ENCODE measurements at places on chromosomes 4 and X.

DNA sequence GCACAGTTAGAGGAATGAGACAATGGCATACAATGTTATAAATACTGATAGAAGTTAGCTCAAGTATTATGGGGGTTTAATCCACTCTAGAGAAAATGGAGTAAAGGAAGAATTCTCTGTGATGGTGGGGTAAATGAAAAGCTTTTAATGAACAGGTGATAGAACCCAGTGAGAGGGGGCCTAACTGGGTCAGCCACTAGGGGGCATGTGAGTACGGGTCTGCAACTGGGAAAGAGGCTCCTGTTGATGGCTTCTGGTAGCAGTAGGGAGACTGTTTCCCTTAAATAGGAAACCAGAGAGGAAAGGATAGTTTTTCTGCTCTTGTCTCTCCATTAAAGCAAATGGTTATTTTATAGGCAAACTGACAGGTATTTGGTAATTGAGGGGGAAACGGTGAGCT is 132.8 kb upstream of the GPR101 start:
- DNase-seq = no peak
- no peaks in the 10 kb centered on the region for H3K27me3 ChIP-seq
- H3K4me1 ChIP-seq = no peaks in the 10 kb centered on the region

GRCh38 chr4:57404483-57404882 is 294.3 kb upstream of the IGFBP7 start:
- no peaks in the 10 kb centered on the region for H3K27me3 ChIP-seq
- H3K36me3 ChIP-seq = no peaks in the 10 kb centered on the region
- DNase-seq = no peak
- H3K4me3 ChIP-seq = no peak overlapping the region

GRCh38 chr4:68871809-68872642 is 56.2 kb downstream of the UGT2B10 start:
- no peaks in the 10 kb centered on the region for H3K36me3 ChIP-seq
- no peak for DNase-seq
- H3K27me3 ChIP-seq = no peaks in the 10 kb centered on the region

GRCh38 chr4:169342906-169343564 is 72.3 kb upstream of the SH3RF1 start:
- no peaks in the 10 kb centered on the region for H3K36me3 ChIP-seq
- no peak overlapping the region for H3K4me3 ChIP-seq
- H3K4me1 ChIP-seq = no peaks in the 10 kb centered on the region
- no peaks in the 10 kb centered on the region for H3K27me3 ChIP-seq
- H3K27ac ChIP-seq = no peak overlapping the region

DNA sequence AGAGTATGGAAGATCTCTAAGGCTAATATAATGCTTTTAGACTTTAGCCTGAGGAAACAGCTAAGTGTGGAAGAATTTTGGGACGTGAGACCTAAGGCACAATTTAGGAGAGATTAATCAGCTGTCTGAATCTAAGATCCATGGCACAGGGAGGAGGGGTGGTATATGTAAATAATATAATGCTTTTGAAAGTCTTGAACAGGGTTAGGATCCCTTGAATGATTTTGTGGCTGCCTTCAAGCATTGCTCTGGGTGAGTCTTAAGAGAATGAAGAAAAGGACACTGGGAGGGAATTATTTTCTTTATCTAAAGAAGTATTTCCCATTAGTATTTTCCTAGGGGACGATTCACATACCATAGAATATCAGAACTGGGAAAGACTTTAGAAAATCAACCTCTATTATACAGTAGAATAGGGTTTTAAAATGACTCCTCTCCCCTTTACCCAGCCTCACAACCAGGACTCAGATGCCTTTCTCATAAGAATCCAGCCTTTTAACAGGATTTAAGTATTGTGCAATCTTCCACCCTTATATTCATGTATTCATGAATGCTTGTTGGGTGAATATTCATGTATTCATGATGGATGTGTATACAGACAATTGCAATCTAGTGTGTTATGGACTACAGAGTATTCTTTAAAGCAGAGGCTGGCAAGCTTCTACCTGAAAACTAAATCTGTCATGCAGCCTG is 664.2 kb upstream of the CPEB2 start:
- no peaks in the 10 kb centered on the region for H3K36me3 ChIP-seq
- H3K27me3 ChIP-seq = no peaks in the 10 kb centered on the region
- DNase-seq = no peak
- H3K4me3 ChIP-seq = no peak overlapping the region
- no peaks in the 10 kb centered on the region for H3K4me1 ChIP-seq

GRCh38 chr4:40822420-40823166 is 72.8 kb downstream of the NSUN7 start:
- H3K27me3 ChIP-seq = no peaks in the 10 kb centered on the region
- no peak overlapping the region for H3K27ac ChIP-seq
- no peaks in the 10 kb centered on the region for H3K36me3 ChIP-seq
- no peaks in the 10 kb centered on the region for H3K4me1 ChIP-seq
- DNase-seq = no peak
- no peak overlapping the region for H3K4me3 ChIP-seq

DNA sequence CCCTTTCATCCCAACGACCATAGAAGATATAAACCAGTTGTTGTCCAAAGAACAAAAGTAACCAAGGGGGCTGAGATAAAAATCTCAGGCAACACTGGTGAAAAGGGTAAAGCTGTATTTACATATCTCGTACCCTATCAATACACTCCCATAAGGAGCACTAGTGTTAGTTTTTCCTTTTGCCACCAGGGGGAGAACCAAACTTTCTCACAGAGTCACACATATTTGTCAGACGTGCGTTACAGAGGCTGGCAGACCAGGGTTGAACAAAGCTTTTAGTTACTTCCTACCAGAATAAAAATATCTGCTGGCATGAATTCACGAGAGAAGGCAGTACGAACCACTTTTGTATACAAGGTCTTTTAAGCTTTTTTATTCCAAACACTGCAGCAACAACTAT is 88.3 kb downstream of the AMELX start:
- no peaks in the 10 kb centered on the region for H3K4me1 ChIP-seq
- no peak for DNase-seq
- H3K27me3 ChIP-seq = no peaks in the 10 kb centered on the region
- H3K27ac ChIP-seq = no peak overlapping the region
- no peak overlapping the region for H3K4me3 ChIP-seq

GRCh38 chr4:2478229-2478628 is 9.3 kb downstream of the RNF4 start:
- H3K4me3 ChIP-seq = no peak overlapping the region
- DNase-seq = no peak
- peaks cover 56% of the 10 kb centered on the region for H3K4me1 ChIP-seq

DNA sequence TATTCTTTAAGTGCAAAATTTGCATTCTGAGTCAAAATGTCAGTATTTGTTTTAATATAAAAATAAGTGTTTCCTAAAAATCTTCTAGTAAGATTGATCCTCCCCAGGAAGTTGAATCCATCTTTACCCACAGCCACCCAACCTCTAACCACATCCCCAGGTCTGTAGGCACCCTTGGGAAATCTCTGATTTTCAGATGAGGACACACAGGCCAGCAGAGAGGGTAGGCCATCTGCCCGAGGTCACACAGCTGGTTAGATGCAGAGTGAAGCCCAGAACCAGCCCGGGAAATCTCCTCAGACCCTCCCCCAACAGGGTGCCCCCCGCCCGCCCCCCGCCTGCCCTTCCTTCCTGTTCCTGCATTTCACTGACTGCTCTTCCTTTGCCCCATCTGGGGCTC is 277.5 kb downstream of the FBXW7 start:
- peaks cover 5% of the 10 kb centered on the region for H3K36me3 ChIP-seq
- no peak for DNase-seq
- no peak overlapping the region for H3K27ac ChIP-seq
- peaks cover 37% of the 10 kb centered on the region for H3K4me1 ChIP-seq

GRCh38 chrX:155027509-155028066 is 944 bp downstream of the FUNDC2 start:
- H3K4me3 ChIP-seq = peak overlapping the region; percentile 90
- H3K27me3 ChIP-seq = no peaks in the 10 kb centered on the region
- DNase-seq = no peak
- H3K27ac ChIP-seq = peak overlapping the region; percentile 94
- H3K36me3 ChIP-seq = no peaks in the 10 kb centered on the region

DNA sequence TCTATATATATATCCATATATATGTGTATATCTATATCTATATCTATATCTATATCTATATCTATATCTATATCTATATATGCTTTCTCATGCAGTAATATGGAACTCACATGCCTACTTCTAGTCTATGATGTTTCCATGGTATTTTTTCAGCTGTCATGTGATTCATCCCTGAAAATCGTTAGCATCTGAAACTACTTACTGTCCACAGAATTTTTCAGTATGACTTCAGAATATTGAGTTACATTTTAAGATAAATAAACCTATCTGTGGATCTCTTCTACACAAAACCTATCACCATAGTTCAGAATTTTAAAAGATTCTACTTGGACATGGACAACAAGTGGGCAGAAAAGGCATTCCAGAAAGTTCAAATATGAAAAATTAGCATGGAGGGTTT is 855.1 kb upstream of the INTU start:
- no peak for DNase-seq
- H3K36me3 ChIP-seq = no peaks in the 10 kb centered on the region
- no peak overlapping the region for H3K4me3 ChIP-seq
- no peak overlapping the region for H3K27ac ChIP-seq
- H3K4me1 ChIP-seq = no peaks in the 10 kb centered on the region

- H3K27me3 ChIP-seq = no peaks in the 10 kb centered on the region
- H3K27ac ChIP-seq = peak overlapping the region; percentile 73
- H3K36me3 ChIP-seq = no peaks in the 10 kb centered on the region
- no peak for DNase-seq
These were observed 674 bp downstream of the GNPDA2 start for GRCh38 chr4:44725726-44726037.

GRCh38 chr4:11611868-11612267 is 183.2 kb upstream of the HS3ST1 start:
- H3K4me3 ChIP-seq = no peak overlapping the region
- no peak overlapping the region for H3K27ac ChIP-seq
- no peaks in the 10 kb centered on the region for H3K4me1 ChIP-seq
- DNase-seq = no peak
- H3K36me3 ChIP-seq = no peaks in the 10 kb centered on the region
- no peaks in the 10 kb centered on the region for H3K27me3 ChIP-seq

DNA sequence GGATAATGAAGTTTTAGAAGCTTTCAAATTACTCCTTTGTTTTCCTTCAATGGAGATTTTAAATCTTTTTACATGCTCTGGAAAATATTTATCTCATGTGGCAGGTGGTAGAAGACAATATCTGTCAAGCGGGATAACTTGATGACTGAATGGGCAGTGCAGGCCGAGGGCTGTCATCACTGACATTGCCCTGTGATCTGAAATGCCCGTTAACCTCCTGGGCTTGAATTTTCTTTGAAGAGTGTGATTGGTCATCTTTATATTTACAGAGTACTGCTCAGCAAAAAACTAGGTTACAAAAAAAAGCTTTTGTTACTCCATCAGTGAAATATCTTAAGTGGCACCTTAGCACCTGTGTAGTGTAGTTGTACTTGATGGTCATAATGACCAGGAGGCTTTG is 147.5 kb downstream of the GATB start:
- H3K27ac ChIP-seq = no peak overlapping the region
- no peaks in the 10 kb centered on the region for H3K36me3 ChIP-seq
- H3K4me3 ChIP-seq = no peak overlapping the region
- H3K27me3 ChIP-seq = no peaks in the 10 kb centered on the region

- H3K4me3 ChIP-seq = no peak overlapping the region
- no peaks in the 10 kb centered on the region for H3K4me1 ChIP-seq
- H3K36me3 ChIP-seq = no peaks in the 10 kb centered on the region
- DNase-seq = no peak
- H3K27me3 ChIP-seq = no peaks in the 10 kb centered on the region
These were observed 4.1 kb downstream of the CBLL2 start for GRCh38 chrX:22276781-22277180.

DNA sequence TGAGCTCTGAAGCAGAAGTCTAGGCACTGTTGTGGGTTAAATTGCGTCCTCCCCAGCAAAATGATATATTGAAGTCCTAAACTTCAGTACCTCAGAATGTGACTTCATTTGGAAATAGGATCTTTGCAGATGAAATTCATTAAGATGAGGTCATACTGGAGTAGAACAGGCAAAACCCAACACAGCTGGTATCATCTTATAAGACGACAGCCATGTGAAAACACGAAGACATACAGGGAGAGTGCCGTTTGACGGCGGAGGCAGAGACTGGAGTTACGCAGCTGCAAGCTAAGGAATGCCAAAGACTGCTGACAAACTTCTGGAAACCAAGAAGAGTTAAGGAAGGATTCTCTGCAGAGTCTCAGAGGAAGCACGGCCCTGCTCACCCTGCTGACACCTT is 241.5 kb downstream of the MAML3 start:
- no peaks in the 10 kb centered on the region for H3K4me1 ChIP-seq
- no peak overlapping the region for H3K27ac ChIP-seq

DNA sequence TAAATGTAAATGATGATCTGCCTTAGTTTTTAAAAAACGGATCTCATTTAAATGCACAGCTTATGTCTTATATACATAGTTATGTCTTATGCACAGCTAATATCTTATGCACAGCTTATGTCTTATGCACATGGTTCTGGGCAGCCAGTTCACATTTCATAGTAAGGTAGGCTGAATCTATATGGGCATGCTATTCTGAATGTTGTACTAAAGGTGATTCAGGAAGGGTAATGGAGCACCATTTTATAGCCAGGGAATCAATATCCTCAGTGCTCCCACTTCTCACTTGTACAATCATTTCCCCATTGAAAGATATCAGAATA is 77.9 kb upstream of the MID1 start:
- no peaks in the 10 kb centered on the region for H3K36me3 ChIP-seq
- no peak for DNase-seq
- no peaks in the 10 kb centered on the region for H3K27me3 ChIP-seq
- no peak overlapping the region for H3K4me3 ChIP-seq
- no peaks in the 10 kb centered on the region for H3K4me1 ChIP-seq

- no peak overlapping the region for H3K4me3 ChIP-seq
- H3K4me1 ChIP-seq = no peaks in the 10 kb centered on the region
- no peaks in the 10 kb centered on the region for H3K27me3 ChIP-seq
- no peak overlapping the region for H3K27ac ChIP-seq
These were observed 148.8 kb downstream of the MGST2 start for GRCh38 chr4:139814323-139815015.

DNA sequence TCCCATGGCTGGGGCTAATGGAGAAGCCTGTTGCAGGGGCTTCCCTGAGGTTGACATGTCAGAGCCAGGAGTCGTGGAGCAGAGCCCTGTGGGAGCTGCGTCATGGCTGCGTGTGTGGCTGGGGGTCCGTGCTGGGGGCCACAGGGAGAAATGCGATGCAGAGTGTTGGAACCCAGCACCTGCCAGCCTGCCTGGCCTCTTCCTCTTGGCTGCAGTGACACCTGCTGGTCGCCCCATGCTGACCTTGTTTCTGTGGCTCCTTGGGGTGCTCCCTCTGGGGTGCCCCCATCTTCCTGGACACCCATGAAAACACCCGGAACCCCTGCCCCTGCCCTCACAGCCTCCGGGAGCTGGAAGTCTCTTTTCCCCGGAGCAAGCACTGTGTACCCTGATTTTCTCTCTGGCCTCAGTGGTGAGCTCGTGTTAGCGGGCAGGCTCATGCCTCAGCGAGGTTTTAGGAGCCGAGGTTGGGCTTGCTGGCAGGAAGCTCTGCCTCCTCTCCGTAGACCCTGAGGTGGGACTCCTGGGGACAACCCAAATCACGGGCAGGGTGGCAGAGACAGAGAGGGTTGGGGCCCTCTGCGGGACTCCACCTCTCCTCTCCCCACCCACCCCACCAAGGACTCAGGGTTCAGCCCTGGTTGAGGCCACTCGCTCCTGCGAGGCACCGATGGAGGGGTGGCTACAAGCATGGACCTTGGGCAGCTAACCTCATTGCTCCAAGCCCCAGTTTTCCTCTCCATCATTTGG is 103.7 kb downstream of the SORCS2 start:
- no peak overlapping the region for H3K4me3 ChIP-seq
- H3K4me1 ChIP-seq = no peaks in the 10 kb centered on the region
- no peaks in the 10 kb centered on the region for H3K27me3 ChIP-seq
- H3K36me3 ChIP-seq = no peaks in the 10 kb centered on the region
- DNase-seq = no peak

All from naive thymus-derived CD4-positive, alpha-beta T cell (primary cell).